OCI-M1 (cell line): ENCODE measurements at places on chromosomes 2 and 18.
A peak's percentile ranks its signal among the peaks of the same experiment; 100 is the strongest.

DNA sequence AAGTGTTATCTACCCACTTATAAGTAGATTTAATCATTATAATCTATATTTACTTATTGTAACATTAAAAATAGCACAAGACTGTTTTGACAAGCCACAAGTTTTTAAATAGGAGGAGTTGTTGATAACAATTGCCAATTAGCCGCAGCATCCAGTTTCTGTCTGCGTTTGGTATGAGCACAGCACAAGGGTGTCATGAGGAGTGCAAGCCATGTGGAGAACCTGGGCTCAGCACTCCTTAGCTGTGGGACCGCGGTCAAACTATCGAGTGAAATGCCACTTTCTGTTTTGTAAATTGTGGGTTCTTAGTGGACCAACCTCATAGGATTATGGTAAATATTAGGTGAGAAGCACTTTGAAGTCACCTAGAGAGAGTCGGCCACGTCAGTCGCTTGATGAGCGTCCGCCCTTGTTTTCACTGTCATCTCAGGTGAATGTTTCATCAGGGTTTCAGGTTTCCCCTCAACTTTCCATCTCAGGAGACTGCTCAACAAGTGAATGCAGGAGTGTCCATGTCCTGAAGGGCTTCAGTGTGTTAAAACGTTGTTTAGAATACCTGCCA, 294.5 kb downstream of the ZNF407 start:
- DNase-seq: no peak

DNA sequence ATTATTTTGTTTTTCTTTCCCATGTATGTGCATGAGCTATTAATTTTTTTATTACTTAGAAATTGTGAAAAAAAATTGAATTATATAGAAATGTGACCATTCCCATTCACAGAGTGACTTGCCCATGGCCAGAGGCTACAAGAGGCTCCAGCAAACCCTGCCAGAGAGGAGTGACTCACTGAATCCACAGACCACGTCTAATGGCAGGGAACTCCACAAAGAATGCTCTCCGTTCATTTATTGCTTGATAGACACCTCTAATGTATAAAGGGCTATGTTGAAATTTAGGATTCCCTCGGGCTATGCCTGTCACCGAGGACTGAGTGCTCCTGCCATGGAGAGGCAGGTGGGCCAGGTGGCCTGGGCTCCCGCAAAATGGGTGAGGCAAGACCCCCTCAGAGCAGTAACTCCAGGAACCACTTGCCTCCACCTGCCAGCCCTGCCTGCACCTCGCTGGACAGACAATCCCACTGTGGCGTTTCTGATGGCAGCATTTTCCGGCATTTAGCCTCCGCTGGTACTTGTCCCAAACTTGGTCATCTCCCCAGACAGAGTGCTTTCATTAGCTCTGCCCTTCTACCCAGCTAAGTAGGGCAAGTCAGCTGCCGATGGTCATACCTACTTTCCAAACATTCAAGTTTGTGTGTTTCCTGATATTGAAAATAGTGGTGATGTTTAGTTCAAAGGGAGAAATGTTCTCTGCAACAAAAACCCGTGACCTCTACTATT, 200.3 kb downstream of the PRKCE start:
- no peak for DNase-seq

DNA sequence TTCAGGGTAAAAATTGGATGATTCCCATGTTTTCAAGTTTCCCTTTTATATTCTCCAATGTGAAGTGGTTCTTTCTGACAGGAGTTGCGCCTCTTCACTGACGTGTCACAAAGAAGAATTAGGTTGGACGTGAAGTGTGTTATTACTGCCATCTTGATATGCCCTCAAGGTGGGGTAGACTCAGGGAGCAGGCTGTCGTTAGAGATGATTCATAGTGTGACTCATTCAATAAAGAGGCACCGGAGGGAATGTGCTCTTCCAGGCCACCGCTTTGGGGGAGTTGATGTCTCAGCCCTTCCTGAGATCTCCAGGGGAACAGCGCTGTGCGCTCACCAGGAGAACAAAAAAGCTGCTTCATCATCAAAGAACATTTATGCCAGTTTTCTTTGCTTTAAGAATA, 3.6 kb upstream of the DGKD start:
- peak; percentile 71 for DNase-seq

DNA sequence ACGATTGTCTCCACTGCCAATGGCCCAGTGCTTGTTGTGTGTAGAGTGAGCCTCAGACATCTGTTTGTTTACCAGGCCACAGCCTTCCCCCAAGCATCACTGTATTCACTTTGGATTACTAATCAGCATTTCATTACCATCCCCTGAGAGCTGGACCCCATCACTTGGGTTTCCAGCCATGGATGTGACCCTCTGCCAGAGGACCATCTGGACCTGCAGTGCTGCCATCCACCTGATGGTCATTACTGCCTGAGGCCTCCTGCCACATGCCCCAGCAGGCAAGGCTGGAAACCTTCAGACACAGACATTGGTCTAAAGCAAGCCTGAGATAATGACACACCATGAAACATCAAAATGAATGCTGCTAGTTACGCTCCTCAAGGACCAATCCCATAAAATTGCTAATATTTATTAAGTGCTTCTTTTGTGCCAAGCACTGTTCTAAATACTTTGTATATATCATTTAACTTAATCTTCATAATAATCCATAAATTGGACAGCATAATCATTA, 2096.3 kb upstream of the CELF4 start:
- no peak for DNase-seq

DNA sequence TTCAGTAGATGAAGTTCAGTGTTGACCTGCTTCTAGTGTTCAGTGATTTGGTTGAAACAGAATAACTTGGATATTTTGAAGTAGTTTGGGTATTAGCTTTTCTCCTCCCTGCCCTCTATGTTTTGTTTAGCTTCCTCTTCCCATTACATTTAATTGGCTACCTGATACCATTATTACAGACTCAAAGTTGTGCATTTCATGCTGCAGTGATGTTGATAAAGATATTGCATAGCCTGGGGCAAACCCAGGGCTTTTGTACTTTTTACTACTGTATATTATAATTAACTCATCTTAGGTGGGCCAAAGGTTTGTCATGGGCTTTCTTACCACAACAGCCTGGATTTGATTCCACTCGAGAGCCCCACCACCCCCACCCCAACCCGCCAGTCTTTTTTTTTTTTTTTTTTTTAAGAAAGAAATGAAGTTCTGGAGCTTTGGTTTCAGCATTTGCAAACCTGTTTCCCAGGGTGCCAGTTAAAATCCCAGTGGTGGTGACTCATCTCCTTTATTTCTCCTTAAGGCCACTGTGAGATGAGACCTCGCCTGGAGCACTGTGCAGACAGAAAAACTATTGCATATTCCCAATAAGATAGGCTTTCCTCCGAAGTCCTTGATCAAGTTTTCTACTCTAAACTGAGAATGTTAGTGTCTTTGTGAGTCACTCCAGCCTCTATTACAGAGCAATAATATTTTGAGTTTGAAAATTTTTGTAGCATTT, 393.7 kb upstream of the FANCL start:
- DNase-seq: no peak

DNA sequence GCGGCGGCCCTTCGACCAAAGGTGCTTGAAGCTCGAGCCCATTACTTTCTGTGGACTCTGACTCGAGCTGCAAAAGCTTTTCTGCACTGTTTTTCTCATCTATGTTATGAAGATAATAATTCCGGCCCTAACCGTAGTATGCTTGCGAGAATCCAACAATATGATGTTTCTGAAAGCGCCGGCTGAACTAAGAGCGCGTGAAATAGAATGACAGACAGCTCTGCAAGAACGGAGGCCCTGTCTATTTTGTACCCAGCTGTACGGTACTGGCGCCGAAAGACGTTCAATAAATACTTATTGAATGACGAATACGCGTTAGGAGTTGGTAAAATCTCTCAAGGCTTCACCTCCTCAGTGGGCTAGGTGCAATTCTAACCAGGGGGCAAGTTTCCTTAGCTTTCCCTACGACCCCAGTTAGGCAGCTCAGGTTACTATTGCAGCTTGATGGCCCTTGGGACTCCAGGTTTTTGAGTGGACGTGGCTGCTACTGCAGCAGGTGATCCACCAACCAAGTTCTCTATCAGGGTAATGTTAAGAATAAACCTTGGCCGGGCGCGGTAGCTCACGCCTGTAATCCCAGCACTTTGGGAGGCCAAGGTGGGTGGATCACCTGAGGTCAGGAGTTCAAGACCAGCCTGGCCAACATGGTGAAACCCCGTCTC, 570 bp downstream of the SCRN3 start:
- no peak for DNase-seq

DNA sequence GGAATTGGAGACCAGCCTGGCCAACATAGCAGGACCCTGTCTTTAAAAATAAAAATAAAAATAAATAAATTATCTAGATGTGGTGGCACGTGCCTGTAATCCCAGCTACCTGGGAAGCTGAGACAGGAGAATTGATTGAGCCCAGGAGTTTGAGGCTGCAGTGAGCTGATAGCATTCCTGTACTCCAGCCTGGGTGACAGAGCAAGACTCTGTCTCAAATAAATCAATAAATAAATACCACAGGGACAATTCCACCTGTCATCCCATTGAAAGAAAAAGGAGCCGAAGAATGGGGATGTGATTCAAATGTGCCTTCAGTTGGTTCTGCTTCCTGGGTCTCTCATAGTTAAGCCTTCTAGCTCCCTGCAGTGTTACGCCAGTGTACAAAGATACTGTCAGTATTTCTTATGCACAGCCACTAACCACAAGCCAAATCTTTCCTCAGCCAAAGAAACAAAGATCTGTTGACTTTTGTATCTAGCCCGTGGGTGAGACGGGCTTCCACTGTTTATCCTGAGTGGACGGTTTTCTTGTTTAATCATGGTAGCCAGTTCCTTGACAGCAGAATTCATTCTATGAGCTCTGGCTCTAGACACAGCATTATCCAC, 12.6 kb downstream of the LGALSL start:
- peak; percentile 24 for DNase-seq

DNA sequence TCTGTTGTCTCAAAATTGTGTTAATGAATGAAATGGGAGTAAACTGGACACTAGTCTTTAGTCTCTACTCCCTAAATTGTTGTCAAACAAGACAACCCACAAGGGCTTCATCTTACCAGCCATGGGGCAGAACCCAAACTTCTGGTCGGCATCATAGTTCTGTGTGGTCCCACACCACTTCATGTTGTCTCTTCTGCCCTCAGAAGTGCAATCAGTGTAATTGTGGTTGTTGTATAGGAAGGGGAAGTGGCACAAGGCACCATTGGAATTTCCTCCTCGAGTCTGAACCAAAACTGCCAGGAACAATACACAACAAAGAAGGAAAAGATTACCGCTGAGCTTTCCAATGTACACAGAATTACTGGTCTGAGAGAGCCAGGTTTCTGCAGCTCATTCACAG, 12.6 kb downstream of the FN1 start:
- DNase-seq: no peak

DNA sequence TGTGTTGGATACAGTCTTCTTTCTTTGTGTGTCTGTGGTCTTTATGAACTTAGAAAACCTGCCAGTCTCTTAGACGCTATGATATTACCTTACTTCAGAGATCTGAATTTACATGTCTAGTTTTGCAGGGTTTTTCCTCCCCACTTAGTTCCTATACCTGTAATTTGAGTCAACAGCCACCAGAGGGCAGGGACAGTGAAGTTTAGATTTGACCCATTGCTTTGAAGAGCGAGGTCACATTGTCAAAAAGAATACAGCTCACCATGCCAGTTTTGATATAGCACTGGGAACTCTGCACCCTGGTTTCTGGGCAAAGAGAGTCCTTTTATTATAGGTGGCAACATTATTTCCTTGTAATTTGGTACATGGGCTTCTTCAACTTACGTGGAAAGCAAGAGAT, 102.3 kb downstream of the MAPK4 start:
- DNase-seq: peak; percentile 51

DNA sequence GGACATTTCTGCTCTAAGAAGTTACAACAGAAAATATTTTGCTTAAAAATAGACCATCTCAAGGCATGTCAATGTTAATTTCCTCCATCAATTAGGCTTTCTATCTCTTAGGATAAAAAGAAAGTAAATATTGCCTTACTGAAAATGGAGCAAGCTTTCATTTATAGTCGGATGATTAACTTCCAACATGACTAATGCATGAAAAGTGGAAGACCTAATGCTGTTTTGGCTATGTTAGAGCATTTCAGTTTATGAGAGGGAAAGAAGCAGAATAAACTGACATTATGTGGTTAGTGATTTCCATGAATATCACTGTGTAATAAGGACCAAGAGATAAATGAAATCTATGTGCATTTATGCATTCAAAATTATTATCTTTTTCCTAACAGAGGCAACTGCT, 475.2 kb upstream of the UBE2E3 start:
- peak; percentile 32 for DNase-seq

GRCh38 chr2:207531032-207531952, 1.5 kb downstream of the CREB1 start:
- peak; percentile 84 for DNase-seq

GRCh38 chr2:66583881-66584280, 149.0 kb downstream of the MEIS1 start:
- DNase-seq: no peak

- DNase-seq: no peak
These were observed 194.9 kb downstream of the SS18 start for GRCh38 chr18:25895518-25895917.

GRCh38 chr2:19349911-19350677, 8.3 kb downstream of the OSR1 start:
- DNase-seq: no peak

GRCh38 chr2:43100362-43100882, 126.0 kb downstream of the ZFP36L2 start:
- DNase-seq: no peak

DNA sequence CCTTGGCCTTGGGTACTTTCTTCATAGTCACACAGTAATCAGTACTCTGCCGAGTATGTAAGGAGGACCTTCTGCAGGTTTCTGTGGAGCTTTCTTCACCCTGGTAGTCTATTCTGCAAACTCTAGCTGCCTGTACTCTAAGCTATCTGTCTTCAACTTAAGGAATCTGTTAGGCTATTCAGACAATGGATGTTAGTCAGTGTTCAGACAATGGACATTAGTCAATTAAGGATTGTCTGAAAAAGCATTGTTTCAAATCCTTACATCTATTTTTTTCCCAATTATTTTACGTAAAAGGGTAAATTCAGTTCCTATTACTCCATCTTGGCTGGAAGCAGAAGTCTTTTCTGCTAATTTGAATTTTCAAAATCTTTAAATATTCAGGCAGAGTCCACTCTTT, 75.7 kb downstream of the WDR7 start:
- DNase-seq: no peak

- DNase-seq: peak; percentile 61
These were observed 1069.2 kb upstream of the CHAC2 start for GRCh38 chr2:52698408-52698807.

GRCh38 chr2:142048581-142048980, 82.2 kb downstream of the LRP1B start:
- DNase-seq: no peak

GRCh38 chr2:186889101-186889879, 40.3 kb upstream of the ZSWIM2 start:
- DNase-seq: no peak

DNA sequence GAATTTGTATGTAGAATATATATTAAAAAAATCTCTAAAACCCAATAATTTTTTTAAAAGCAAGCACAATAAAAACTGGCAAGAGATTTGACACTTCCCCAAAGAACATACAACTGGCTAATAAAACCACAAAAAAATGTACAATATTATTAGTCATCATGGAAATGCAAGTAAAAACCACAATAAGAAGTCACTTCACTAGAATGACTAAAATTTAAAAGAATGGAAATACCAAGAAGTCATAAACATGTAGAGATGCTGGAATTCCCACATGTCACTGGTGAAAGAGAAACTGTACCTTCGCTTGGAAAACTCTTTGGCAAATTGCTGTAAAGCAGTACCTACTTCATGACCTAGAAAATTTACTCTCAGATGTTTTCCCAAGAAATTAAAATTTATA, 43.4 kb upstream of the KYNU start:
- no peak for DNase-seq
